ENCODE measurements at places on chromosomes 6 and 20.

DNA sequence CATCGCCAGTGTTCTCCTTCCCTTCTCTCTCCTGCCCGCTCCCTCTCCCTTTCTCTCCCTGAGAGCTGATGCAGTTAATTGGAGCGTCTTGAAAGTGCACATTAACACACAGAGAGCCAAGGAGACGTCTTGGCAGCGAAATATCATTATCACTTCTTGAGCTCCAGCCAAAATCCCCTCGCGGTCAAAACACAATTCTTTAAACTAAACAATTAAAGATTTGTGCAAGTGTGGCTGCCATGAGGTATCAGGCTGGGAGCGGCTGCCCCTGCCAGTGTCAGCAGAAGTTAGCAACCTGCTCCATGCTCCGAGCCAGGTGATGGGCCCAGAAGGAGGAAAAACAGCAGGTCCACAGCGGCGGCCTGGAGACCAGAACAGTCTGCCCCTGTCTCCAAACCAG is 100.9 kb upstream of the FOXP4 start:
- no peak overlapping the region for H3K4me3 ChIP-seq
- no peaks in the 10 kb centered on the region for H3K36me3 ChIP-seq
- peaks cover 6% of the 10 kb centered on the region for H3K27me3 ChIP-seq
- no peak overlapping the region for H3K27ac ChIP-seq
- peaks cover 31% of the 10 kb centered on the region for H3K4me1 ChIP-seq

DNA sequence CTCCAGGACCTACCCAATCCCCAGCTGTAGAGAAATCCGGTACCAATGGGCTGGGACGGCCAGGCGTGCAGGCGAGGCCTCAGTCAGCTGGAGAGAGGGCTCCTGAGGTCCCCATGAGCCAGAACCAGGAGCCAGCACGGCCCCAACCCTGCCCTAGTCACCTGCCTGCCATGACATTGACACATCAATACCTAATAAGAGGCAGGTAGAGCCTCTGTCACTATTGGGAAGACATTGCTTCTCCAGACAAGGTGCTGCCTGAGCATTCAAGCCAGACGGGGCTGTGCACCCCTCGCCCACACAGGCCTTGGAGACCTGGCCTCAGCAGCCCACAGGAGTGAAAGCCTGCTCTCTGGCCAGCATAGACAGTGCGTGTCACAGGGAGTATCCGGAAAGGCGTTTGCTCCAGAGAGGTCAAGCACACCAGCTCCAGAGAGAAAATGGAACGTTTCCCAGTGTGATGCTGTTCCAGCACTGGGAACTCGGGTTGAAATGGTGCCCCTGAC is 3.5 kb downstream of the DLL1 start:
- peaks cover 6% of the 10 kb centered on the region for H3K36me3 ChIP-seq
- peaks cover 39% of the 10 kb centered on the region for H3K27me3 ChIP-seq
- no peak overlapping the region for H3K27ac ChIP-seq
- H3K4me3 ChIP-seq = no peak overlapping the region

- H3K4me1 ChIP-seq = peaks cover 14% of the 10 kb centered on the region
- no peaks in the 10 kb centered on the region for H3K36me3 ChIP-seq
- peak overlapping the region; percentile 74 for H3K4me3 ChIP-seq
- H3K27ac ChIP-seq = peak overlapping the region; percentile 63
- peak; percentile 88 for ATAC-seq
These were observed 9.5 kb upstream of the HLA-DOA start for GRCh38 chr6:33018904-33019303.

DNA sequence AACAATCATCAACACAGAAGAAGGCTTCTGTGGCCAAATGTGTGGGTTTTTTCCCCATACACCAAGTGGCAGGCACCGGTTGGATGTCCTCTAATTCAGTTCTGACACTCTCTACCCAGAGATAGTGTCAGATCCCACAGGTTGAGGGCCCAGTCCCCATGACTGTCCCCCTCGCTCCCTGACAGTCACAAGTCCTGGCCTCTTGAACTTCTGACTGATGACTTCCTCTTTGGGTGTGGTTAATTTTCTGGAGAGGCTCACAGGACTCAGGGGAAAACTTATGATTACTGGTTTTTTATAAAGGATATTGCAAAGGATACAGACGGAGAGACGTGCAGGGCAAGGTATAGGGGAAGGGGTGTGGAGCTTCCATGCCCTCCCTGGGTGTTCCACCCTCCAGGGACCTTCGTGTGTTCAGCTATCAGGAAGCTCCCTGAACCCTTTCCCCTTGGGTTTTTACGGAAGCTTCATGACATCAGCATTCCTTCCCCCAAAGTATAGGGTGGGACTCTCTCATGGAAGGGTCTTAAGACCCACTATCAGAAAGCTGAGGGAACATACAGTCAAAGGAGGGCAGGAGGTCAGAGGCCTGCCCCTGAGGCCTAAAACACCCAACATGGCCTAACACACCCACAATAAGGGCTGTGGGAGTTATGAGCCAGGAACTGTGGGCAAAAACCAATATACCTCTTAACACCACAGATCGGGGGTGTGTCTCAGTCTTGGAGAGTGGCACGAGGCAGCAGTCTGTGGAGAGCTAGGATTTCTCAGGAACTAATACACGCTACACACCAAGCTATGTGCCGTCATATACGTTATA is 33.3 kb downstream of the FARS2 start:
- peak; percentile 69 for ATAC-seq
- H3K27me3 ChIP-seq = no peaks in the 10 kb centered on the region
- H3K4me3 ChIP-seq = peak overlapping the region; percentile 39
- peaks cover 28% of the 10 kb centered on the region for H3K4me1 ChIP-seq

DNA sequence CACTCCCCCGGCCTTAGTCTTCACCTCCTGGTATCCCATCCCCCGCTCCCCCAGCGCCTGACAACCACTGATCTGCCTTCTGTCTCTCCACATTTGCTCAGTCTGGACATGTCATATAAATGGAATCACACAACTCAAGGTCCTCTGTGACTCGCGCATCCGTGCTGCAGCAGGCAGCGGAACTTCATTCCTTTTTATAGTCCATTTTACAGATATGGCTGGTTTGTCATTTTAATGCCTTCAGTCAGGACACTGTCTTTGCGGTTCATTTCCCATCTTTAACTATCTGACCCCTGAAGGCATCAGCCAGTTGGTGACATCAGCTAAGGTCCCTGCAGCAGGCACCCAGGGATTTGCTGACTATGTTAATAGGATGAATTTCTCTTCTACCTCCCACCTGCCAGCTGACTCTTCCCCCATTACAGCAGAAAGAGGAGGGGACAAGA is 125.7 kb downstream of the ZMYND8 start:
- H3K4me3 ChIP-seq = no peak overlapping the region
- H3K27me3 ChIP-seq = no peaks in the 10 kb centered on the region
- no peaks in the 10 kb centered on the region for H3K4me1 ChIP-seq
- H3K36me3 ChIP-seq = peaks cover 93% of the 10 kb centered on the region
- peak overlapping the region; percentile 29 for H3K27ac ChIP-seq

DNA sequence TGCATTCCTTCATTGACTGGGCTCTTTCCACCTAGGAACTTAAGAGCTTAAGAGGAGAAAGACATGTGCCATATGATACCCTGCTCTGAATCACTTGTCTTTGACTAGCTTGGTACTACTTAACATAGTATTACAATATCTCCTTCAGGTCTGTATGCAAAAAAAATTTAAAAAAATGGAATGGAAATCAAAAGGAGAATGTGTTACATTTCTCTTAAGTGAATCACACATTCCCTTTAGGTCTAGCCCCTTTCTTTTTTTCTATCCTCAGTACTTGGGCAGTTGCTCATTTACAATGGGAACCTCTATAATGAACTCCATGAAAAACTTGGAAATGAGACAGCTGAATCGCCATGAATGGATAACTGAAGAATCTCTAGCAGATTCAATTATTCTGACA is 53.8 kb downstream of the SLC35F1 start:
- no peaks in the 10 kb centered on the region for H3K36me3 ChIP-seq
- ATAC-seq = no peak
- H3K4me3 ChIP-seq = no peak overlapping the region

- H3K36me3 ChIP-seq = no peaks in the 10 kb centered on the region
- ATAC-seq = no peak
- H3K4me3 ChIP-seq = no peak overlapping the region
- H3K27me3 ChIP-seq = peaks cover 9% of the 10 kb centered on the region
These were observed 13.1 kb downstream of the METTL24 start for GRCh38 chr6:110345025-110345424.

GRCh38 chr6:169362501-169363121 is 109.0 kb upstream of the THBS2 start:
- peaks cover 5% of the 10 kb centered on the region for H3K27me3 ChIP-seq
- no peaks in the 10 kb centered on the region for H3K36me3 ChIP-seq
- H3K4me3 ChIP-seq = no peak overlapping the region

DNA sequence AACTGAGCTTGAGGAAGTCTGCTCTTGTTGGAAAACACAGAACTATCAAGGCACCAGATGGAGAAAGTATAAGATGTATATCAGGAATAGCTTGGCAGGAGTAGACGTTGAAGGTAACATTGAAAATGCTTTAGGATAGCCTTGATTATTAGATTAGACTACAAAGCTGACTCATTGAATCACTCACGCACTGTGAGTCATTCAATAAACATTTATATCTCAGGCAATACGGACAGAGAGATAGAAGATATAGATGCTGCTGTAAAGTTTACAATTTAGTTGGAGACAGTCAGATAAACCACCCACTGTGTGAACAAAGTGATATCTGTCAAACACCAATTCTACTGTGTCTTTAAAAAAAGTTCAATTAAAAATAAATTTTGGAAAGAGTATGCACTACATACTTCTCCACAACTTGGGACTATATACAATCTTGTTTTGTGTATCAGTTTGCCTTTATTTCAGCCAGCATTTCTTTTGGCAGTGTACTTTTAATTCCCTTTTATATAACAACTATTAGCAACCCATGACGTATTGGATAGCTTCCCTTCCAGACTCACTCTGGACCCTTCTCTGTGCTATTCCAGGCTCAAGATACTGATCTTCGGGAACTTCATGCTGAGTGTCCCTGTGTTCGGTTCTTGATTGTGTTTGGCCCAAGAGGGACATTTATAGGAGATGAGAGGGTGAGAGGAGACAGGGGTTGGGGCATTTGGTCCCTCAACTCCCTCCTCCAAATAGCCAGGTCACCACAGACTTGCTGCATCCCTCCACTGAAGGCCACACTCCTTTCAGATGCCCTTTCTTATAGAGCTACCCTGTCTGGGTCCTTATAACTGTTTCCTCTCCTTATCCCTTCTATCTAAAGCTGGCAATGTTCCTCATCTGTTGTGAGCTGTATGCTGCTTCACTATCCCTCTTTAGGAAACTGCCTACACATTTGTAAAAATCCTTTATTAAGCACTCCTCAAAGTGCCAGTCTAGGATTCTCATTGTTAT is 176.6 kb upstream of the PTPRK start:
- ATAC-seq = no peak
- H3K27ac ChIP-seq = no peak overlapping the region
- peaks cover 7% of the 10 kb centered on the region for H3K27me3 ChIP-seq
- no peak overlapping the region for H3K4me3 ChIP-seq
- H3K36me3 ChIP-seq = no peaks in the 10 kb centered on the region

GRCh38 chr6:164854526-164854925 is 454.9 kb downstream of the C6orf118 start:
- no peaks in the 10 kb centered on the region for H3K36me3 ChIP-seq
- no peaks in the 10 kb centered on the region for H3K4me1 ChIP-seq
- no peak overlapping the region for H3K4me3 ChIP-seq

GRCh38 chr6:13535306-13535705 is 39.1 kb upstream of the SIRT5 start:
- no peak overlapping the region for H3K4me3 ChIP-seq
- no peaks in the 10 kb centered on the region for H3K27me3 ChIP-seq
- H3K27ac ChIP-seq = no peak overlapping the region
- no peak for ATAC-seq
- no peaks in the 10 kb centered on the region for H3K36me3 ChIP-seq
- no peaks in the 10 kb centered on the region for H3K4me1 ChIP-seq

DNA sequence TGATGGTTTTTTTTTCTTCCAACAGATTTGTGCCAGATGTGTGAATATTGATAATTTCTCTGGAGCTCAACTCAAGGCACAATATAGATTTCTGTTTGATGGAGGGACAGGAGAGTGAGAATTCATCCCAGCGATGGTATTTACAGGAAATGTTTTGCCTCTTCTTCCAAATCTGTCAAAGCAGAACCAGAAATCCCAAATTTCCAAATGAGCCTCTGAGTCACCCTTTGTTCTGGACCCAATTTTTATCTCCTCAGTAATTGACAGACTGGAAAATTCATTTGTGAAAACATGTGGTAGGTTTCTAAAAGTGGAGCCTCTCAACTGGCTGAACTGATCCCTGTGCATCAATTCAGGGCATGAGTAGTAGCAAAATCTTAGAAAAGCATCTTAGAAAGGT is 223.2 kb upstream of the TSHZ2 start:
- no peak overlapping the region for H3K27ac ChIP-seq
- no peak overlapping the region for H3K4me3 ChIP-seq

DNA sequence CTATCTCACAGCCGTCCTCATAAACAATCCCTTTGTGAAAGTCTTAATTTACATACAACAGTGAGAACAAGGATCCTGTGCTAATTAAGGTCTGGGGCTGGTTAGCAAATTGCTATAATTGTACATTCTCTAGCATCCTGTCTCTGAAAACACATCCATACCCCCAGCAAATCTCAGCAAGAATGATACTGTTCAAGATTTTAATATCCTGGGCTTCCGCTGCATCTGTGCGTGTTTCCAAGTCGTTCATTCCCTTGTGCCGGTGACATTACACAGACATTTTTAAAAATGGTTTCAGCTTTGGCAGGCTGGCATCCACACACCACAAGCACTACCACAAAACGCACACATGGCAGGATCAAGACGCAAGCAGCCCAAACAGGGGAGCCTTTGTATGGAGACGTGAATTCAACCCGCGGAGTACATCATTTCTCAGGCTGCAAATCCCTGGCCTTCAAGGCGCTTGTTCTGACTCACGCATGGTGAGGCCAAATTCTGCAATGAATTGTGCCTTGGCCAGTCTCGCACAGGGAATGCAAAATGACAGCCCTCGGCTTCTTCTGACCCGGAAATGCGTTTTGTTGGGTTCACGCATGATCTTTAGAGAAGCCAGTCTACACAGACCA is 20.3 kb downstream of the ZMYND8 start:
- no peaks in the 10 kb centered on the region for H3K27me3 ChIP-seq
- H3K36me3 ChIP-seq = peaks cover 82% of the 10 kb centered on the region
- H3K4me1 ChIP-seq = peaks cover 36% of the 10 kb centered on the region
- H3K27ac ChIP-seq = no peak overlapping the region

All from activated T-helper 17 cell treated with anti-CD3 and anti-CD28 coated beads, Interleukin-2, amount 50 U/mL, for 72 hours (primary cell).